ENCODE measurements at places on chromosomes 11 and 22.

DNA sequence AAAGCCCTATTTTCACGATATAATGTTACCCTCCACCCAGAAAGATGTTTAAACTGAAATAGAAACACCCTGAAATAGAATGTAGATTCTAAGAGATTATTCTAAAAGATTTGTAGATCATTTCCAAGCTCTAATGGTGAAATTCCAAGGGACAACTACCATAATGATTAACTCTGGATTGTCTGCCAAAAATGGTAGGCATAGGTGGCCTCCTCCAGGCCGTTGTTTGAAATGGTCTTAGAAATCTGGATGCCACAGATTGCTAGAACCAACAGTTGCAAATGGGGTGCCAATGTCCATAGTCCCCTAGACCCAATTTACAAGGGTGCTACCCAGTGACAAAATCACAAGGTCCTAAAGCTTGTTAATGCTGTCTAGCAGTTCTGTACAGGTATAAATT lies 6.7 kb upstream of the SLC6A5 start:
- no peak for DNase-seq

DNA sequence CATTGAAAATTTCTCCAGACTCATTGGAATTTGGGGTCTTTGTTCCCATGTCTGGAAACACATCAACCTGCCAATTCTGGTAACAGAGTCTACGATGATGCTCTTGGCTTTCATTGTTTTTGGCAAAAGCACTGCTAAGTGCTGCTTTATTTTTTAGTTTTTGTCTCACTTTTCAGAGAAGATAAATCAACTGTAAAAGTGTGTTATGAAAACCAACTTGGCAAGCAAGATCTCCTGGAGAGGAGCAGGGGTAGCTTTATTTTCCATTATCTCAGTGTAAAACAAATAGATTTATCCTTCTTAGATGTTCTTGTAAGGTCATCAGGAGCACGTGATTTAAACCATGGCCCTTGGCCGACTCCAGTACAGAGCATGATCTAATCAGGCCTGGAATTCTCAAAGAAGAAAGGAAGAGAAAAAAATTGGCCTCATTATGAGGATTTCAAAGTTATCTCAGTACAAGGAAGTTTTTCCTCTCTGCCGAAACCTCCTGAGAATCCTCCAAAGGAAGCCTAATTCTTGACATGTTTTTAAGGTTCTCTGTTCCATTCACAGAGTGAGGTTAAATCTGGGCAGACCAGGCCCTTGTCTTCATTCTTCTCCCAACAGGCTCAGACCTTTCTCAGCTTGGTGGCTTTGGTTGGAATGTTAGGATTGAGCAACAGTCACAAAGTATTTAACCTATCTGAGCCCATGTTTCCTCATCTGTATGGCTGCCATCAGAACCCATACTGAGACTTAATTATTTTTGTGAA lies 16.4 kb upstream of the PAMR1 start:
- peak; percentile 85 for DNase-seq

GRCh38 chr11:17978553-17979287 lies 34.1 kb downstream of the SERGEF start:
- DNase-seq, result no peak

GRCh38 chr22:36830601-36831000 lies 13.8 kb upstream of the PVALB start:
- DNase-seq, result no peak

DNA sequence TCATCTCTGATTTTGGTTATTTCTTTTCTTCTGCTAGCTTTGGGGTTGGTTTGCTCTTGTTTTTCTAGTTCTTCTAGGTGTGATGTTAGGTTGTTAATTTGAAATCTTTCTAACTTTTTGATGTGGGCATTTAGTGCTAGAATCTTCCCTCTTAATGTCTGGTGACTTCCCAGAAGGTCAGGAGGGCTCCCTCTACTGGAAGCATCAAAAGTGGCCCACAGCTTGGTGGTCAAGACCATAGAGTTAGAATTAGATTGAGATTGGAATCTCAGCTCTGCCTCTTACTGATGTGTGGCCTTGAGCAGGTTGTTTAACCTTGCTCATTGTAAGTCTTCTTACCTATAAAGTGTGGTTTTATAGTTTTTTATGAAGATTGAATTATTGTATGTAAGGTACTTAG lies 99.3 kb downstream of the FDX1 start:
- no peak for DNase-seq

DNA sequence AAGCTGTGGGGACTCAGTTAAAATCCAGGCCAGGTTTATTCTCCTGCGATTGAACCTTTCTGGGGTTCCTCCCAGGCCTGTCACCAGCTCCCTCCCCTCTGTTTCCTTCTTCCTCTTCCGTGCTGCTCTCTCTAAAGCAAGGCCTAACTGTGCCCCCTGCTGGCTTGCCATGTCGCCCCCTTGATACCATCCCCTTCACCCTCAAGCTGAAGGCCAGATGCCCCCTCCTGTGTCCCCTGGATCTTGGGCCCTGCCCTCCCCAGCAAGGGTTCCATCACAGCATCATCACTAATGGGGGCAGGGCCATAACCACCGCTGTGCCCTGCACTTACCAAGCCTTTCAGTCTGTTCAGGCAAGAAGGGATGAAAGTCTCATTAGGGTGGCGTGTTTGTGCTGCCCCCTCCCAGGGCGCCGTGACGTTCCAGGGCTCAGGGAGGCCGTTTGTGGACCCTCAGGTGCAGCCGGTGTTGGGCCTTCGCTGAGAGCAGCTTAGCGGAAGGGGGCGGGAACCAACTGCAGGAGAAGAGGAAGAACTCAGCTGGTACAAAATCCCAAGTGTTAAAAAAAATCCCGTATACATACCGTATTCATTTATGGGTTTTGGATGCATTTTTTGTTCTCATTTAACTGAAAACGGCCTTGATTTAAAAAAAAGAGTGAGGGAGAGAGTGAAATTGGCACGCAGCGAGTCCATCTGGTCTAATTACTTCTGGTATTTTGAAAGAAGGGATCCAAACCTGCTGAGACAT lies 69.9 kb downstream of the MPPED1 start:
- DNase-seq, result no peak

GRCh38 chr11:130077671-130078070 lies 8.0 kb downstream of the APLP2 start:
- DNase-seq, result no peak
